Colonic mucosa (tissue), 4 donors: ENCODE measurements at places on chromosomes 5 and 9. TPM values are rescaled to one million over a fixed set of nuclear protein-coding genes. Genes with fewer than 3 reads are reported as not detected.

- H3K27me3 ChIP-seq = no peaks in the 10 kb centered on the region
- no peaks in the 10 kb centered on the region for H3K4me1 ChIP-seq
- no peaks in the 10 kb centered on the region for H3K36me3 ChIP-seq
- no peak overlapping the region for H3K4me3 ChIP-seq
- no peak overlapping the region for H3K27ac ChIP-seq
- DNase-seq = no peak
Measured at GRCh38 chr9:79264041-79264440, 307.7 kb upstream of the TLE4 start.

DNA sequence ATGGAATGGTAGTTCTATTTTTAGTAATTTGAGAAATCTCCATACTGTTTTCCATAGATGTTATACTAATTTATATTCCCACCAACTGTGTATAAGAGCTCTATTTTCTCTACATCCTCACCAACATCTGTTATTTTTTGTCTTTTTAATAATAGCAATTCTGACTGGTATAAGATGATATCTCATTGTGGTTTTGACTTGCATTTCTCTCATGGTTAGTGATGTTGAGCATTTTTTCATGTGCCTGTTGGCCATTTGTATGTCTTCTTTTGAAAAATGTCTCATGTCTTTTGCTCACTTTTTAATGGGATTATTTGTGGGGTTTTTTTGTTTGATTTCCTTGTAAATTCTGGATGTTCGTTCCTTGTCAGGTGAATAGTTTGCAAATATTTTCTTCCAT is 154.4 kb downstream of the ZSWIM6 start:
- H3K4me3 ChIP-seq = no peak overlapping the region
- no peaks in the 10 kb centered on the region for H3K27me3 ChIP-seq
- DNase-seq = no peak
- H3K36me3 ChIP-seq = no peaks in the 10 kb centered on the region
- no peak overlapping the region for H3K27ac ChIP-seq
- H3K4me1 ChIP-seq = no peaks in the 10 kb centered on the region

DNA sequence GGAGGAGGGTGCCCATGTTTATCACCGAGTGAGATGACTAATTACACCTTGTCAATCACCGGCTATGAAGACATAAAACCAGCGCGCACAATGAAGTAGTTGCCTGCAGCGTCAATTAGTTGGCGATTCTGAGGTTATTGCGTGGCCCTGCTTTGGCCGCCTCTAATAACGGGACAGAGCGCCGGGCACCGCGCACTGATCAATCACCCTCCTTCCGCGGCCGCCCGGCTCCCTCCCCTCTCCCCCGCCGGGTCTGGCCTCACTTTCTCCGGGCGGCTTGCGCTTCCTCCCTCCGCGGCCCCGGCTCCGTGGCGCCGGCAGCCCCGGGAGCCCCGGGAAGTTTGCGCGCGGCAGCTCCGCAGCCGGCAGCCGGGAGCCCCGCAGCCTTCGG is 3.3 kb upstream of the LHX2 start:
- H3K4me1 ChIP-seq = peaks cover 12% of the 10 kb centered on the region
- H3K27me3 ChIP-seq = peaks cover 98% of the 10 kb centered on the region
- no peak overlapping the region for H3K4me3 ChIP-seq
- H3K27ac ChIP-seq = no peak overlapping the region
- H3K36me3 ChIP-seq = no peaks in the 10 kb centered on the region

DNA sequence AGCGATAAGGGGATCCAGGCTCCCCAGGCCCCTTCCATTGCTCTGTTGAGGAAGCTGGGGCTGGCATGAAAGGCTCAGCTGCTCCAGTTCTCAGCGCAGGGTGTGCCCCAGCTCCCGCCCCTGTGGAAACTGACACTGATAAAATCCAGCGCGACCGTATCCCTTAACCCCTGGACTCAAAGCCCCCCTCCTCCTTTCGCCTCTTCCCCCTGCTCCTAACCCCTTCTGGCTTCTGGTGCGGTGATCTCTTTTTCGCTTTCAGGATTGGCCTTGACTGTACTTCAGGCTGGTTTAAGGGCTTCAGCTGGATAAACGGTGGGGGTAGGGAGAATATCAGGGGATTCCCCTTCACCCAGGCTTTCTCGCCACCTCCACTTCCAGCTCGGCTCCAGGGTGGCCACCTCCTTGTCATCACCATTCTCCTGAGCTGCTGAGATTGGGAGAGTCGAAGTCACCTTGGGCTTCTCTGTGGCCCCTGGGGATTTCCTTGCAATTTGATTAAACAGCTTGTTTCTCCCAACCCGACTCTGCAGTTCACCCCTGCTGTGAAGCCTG is 843 bp downstream of the BSPRY start:
- H3K36me3 ChIP-seq = no peaks in the 10 kb centered on the region
- peak overlapping the region; percentile 36 for H3K27ac ChIP-seq
- peaks cover 13% of the 10 kb centered on the region for H3K4me1 ChIP-seq

- H3K27ac ChIP-seq = no peak overlapping the region
- peaks cover 21% of the 10 kb centered on the region for H3K27me3 ChIP-seq
- no peaks in the 10 kb centered on the region for H3K36me3 ChIP-seq
- H3K4me1 ChIP-seq = peaks cover 14% of the 10 kb centered on the region
- DNase-seq = peak; percentile 64
Measured at GRCh38 chr9:129441852-129442251, 179.0 kb downstream of the C9orf50 start.

DNA sequence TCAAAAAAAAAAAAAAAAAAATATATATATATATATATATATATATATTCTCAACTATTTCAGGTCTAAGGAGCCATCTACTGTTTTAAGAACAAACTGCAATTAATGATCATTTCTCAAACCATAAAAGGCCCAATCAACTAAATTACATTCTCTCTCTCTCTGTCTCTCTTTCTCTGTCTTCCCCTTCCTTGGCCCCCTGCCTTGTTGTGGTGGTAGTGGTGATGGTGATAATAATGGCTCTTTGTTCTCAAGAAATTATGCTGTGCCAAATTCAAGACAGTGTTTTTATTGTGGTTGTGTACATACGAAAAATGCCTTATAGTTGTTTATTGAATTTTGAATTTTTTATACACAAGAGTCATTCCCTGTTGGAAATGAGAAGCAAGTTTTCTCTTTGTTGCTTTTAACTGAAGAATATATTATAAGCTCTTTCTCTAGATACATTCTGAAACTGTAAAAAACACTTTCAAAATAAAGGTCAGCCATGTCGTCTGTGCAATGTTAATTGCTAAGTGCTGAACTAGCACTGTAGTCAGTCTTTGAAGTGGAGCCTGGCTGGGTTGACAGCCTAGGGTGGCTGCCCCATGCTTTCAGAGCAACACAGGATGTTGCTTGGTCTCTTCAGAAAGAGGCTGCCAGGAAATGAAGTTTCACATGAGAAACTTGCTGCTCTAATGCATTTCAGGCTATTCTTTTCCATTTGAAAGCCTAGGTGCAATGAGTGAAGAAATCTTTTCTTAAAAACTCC is 96.0 kb downstream of the HINT1 start:
- H3K27ac ChIP-seq = no peak overlapping the region
- no peaks in the 10 kb centered on the region for H3K36me3 ChIP-seq
- no peaks in the 10 kb centered on the region for H3K4me1 ChIP-seq
- H3K4me3 ChIP-seq = no peak overlapping the region
- no peaks in the 10 kb centered on the region for H3K27me3 ChIP-seq

DNA sequence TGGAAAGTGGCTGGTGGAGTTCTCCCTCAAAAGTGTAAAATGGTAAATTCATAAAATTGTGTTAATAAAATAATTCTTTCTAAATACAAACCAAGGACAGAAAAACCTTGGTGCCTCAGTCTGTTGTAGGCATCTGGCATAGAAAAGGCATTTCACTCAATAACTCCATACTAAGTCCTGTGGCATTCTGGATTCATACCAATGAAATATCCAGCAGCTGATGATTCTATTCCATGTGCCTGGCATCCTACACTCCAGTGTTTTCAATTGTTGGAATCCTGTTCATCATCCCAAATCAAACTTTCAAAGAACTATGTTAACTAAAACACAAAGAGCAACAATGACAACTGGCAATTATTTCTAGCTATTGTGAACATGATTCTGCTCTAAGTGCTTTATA is 21.6 kb upstream of the ALDH1A1 start:
- no peaks in the 10 kb centered on the region for H3K4me1 ChIP-seq
- H3K36me3 ChIP-seq = no peaks in the 10 kb centered on the region
- no peak for DNase-seq

DNA sequence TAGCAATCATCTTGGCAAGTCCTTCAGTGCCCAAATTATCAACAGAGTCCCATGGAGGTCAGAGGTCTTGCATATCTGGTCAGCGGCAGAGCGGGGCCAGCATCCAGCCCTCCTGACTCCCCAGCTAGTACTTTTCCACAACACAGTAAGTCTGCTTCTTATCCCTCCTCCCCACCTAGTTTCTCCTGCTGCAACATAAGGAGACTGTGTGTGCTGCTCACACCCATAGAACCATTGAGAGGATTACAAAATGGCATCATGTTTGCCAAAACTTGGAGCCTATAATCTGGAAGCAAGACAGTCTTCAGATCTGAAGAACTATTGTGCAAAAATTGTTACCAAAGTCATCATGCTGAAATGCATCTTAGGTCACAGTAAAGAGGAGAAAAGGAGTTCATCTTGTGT is 125.8 kb upstream of the ZNF366 start:
- no peak for DNase-seq
- no peaks in the 10 kb centered on the region for H3K36me3 ChIP-seq
- no peak overlapping the region for H3K4me3 ChIP-seq
- no peaks in the 10 kb centered on the region for H3K4me1 ChIP-seq

DNA sequence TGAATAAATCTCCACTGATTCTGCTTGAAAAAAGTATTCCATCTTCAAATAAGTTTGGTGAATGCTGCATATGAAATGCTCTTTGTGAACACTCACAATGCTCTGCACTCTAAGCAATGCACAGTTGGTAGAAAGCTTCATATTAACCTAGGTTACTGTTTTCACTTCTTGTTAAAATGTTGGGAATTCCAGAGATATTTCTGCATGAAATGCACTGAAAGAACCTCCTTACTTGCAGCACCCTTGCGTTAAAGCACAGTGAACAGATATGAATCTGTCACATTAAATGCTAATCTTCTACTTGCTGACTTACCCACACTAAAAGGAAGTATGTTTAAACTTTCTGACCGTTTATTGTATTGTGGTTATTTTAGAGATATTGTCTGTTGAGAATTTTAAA is 584.1 kb upstream of the NUDT12 start:
- H3K36me3 ChIP-seq = no peaks in the 10 kb centered on the region
- no peaks in the 10 kb centered on the region for H3K27me3 ChIP-seq

DNA sequence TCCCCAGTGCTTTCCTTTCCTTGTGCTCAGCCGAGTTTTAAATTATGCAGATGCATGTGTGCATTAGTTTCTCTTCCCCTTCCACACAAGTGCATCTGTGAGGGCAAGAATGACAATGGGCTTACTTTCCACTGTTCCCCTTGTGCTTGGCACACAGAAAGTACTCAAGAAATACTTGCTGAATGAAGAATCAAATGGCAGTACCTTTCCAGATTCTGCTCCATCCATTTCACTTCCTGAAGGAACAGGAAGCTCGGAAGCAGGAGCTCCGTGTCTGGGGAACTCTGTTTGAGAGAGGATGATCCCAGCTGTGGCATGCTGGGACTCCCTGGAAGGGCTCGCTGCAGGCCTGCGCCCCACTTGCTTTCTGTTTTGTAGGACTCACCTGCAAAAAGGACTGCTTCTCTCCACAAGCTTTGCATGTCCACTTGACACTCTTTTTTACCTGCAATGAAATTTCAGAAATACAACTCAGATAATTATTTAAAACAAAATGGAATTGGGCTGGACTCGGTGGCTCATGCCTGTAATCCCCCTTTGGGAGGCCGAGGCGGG is 5.5 kb downstream of the MRNIP start:
- no peaks in the 10 kb centered on the region for H3K4me1 ChIP-seq
- no peak for DNase-seq
- H3K27me3 ChIP-seq = no peaks in the 10 kb centered on the region
- H3K4me3 ChIP-seq = no peak overlapping the region
- H3K36me3 ChIP-seq = peaks cover 4% of the 10 kb centered on the region

- no peak overlapping the region for H3K27ac ChIP-seq
- H3K36me3 ChIP-seq = no peaks in the 10 kb centered on the region
- H3K4me3 ChIP-seq = no peak overlapping the region
- H3K27me3 ChIP-seq = no peaks in the 10 kb centered on the region
Measured at GRCh38 chr9:112884101-112884500, 6.6 kb downstream of the SLC46A2 start.

GRCh38 chr9:95211028-95211427 is 106.5 kb downstream of the FANCC start:
- H3K4me3 ChIP-seq = no peak overlapping the region
- no peaks in the 10 kb centered on the region for H3K36me3 ChIP-seq
- H3K4me1 ChIP-seq = no peaks in the 10 kb centered on the region
- no peak overlapping the region for H3K27ac ChIP-seq
- H3K27me3 ChIP-seq = no peaks in the 10 kb centered on the region
- no peak for DNase-seq

Gene TMEM8B
- 17.6 TPM for total RNA-seq

Gene PCDHGB2
- 0.47 TPM for total RNA-seq

Gene WDR70
- total RNA-seq = 28.6 TPM

Gene IFNA2
- not detected for total RNA-seq

Gene LOX
- 2.0 TPM for total RNA-seq

Gene DNM1
- total RNA-seq = 2.5 TPM

Gene LCP2
- total RNA-seq = 8.0 TPM

Gene NUTM2F
- not detected for total RNA-seq

Gene ANKRD20A1
- 4.7 TPM for total RNA-seq
